Hypothalamus (tissue), 51 donors: ENCODE measurements at places on chromosomes 7 and 10.

GRCh38 chr7:102991540-102992214, 78.9 kb downstream of the LRRC17 start:
- DNase-seq = peak; percentile 33

DNA sequence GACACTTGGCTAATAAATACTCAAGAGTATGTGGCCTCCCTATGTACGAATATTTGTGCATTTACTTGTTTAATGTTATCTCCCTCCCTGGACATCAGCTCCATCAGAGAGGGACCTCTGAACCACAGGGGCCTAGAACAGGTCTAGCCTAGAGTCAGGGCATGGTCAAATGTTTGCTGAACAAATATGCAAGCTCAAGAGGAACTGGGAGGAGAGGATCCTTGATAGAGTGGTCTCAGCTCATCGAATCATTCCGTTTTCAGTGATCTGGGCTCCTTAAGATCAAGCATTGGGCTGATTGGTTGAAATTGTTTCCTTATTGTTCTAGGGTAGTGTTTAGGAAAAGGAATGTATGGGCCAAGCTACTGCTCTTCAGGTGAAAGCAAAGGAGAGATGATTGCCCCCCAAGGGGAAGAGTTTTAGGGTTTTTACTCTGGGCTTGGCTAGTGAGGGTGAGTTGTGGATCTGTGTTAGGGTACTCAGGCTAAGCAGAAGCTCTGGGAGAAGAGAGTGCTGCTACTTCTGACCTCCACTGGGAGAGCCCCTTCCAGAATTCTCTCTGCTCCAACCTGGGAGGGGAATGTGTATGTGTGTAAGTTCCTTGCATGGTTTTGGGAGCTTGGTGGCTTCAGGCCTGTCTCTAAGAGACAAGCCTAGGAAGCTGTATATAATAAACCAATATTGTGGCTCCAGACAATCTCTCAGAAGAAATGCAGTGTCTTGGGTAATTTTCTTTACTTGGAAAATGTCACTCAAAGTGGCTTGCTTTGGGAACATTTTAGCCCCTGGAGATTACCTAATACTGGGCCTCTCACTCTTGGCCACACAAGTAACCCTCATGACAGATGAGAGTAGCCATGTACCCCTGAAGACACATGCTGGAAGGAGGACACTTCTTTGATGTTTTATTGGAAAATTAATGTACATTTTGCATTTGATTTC, 110.0 kb downstream of the EMX2 start:
- DNase-seq = no peak

- DNase-seq = no peak
These were observed 103.7 kb upstream of the TMEM72 start for GRCh38 chr10:44807451-44807850.

DNA sequence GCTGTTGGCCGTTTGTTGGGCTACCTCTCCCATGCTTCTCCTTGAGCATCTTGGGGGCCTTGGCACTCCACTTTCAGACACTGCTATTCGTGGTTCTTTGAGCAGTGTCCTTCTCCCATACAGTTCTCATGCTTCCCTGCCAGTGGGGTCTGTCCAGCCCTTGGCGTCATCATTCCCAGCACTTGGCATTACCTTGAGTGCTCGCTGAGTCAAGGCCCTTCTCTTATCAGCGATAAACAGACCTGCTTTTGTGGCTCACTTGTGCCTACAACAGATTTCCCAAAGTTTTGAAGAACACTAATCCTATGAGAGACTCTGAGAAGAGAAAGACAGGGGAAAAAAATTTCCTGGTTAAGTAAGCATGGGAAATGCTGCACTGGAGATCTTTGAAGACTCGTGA, 85.3 kb downstream of the NOC3L start:
- DNase-seq = no peak

DNA sequence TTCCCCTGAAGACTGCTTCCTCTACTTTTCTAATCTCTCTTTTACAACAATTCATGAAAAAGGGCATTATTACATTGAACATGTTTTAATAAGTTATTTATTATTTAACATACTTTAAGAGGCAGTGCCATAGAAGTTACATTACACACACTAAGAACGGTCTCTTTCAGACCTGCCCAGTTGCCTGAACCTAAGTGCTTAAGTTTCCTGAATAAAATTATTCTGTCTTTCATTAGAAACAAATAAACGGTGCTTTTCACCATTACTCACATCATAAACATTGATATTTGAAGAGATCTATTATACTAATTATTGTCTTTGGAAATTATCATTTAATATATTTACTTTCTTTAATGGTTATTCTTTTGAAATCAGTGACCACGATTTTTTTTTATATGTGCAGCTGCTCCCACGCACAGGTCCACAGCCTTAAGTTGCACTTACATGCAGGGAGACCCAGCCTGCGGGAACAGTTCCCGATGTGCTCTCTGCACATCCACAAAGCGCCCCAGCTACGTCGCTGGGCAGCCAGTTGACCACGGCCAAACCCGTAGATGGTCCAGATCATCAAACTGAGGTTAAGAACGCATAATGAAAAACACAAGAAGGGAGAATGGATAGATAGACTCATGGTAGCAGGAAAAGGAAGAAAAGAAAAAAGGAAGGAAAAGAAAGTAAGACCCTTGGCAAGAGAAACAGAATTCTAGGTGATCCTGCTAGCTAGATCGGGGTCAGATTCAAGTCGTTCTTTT, 437.0 kb upstream of the MGMT start:
- no peak for DNase-seq
